ENCODE measurements at places on chromosomes 11 and 22. TPM values are rescaled to one million over a fixed set of nuclear protein-coding genes. Genes with fewer than 3 reads are reported as not detected.

OR52N5 gene
- total RNA-seq: not detected

YWHAH gene
- 99.4 TPM for total RNA-seq

DNA sequence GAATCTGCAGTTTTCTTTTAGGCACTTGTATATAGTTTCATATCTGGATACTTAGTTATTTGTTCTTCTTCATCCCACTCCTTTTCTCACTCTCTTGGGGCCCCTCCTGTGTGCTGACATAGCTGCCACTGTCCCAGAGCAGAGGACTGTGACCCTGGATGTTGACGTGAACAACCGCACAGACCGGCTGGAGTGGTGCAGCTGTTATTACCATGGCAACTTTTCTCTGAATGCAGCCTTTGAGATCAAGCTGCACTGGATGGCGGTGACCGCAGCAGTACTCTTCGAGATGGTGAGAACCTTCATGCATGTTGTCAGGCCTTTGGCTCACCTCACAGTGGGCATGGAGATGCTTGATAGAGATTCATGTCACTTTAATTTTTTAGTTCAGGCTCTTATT lies 50.9 kb upstream of the YWHAH start:
- no peak for DNase-seq

DNA sequence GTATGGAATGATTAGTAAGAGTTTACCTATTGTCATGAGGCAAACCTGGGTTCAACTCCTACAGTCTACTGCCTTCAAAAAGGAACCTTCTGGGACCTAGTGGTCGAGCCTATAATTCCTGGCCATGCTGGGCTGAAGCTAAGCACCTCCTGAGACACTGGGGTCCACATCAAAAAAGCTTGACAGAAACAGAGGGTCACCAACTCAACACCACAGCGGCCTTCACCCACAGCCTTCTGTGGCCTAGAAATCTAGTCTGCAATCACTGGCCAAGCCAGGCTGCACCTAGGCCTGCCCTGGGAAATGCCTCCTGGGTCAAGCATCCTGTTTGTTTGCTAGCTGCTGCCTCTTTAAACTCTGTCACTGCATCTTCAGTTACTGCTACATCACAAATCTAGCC lies 153.9 kb upstream of the C11orf58 start:
- DNase-seq: no peak

DNA sequence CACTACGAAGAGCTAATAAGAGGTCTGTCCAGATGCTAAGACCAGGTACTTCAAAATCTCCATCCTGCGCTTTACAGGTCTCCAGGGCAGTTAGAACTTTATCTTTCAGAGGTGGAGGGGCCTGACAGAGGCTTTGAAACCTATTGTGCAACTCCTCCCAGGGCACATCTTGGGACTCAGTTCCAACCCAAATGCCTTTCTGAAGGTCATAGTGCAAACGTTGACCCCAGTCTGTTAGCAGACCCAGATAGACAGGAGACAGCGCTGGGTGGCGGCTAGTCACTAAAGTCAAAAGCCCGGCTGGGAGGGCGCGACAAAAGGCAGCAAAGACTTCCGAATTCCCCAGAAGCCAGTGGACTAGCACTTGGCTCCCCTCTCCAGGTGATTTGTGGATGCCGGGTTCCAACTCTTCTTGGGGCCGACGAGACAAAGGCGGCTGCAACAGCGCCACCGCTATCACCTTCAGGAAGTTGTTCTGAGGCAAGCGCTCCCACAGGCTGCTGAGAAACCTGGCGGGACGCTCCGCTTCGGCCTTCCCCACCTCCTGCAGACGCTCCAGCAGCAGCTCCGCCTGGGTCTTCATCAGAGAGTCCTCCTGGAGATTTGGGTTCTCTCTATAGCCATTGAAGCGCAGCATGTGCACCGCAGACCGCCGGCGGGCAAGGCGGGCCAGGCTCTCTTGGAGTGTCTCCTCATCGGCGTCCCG lies 728 bp downstream of the FANCF start:
- no peak for DNase-seq
